ENCODE measurements at places on chromosomes 1 and 21. TPM values are rescaled to one million over a fixed set of nuclear protein-coding genes. Genes with fewer than 3 reads are reported as not detected.

The STIL gene
- 6.6 TPM for total RNA-seq

The DIO1 gene
- 8.6 TPM for total RNA-seq

The TCP10L gene
- total RNA-seq, result 2.4 TPM

The KRTAP10-12 gene
- total RNA-seq, result not detected

The SYT11 gene
- 20.0 TPM for total RNA-seq

Measured in metanephros (tissue), 2 donors.